Fibroblast of the aortic adventitia (primary cell): ENCODE measurements at places on chromosomes 2 and 18. TPM values are rescaled to one million over a fixed set of nuclear protein-coding genes. Genes with fewer than 3 reads are reported as not detected.

Gene CPLX4
- 0.49 TPM in 1 of 2 replicates, not detected in the other for total RNA-seq

Gene TCF23
- 2.3 TPM in 1 of 2 replicates, not detected in the other for total RNA-seq

Gene KYNU
- total RNA-seq, result under 0.01 and 1.3 TPM in 2 replicates

Gene PTPRN
- total RNA-seq, result 0.36 and 1.8 TPM in 2 replicates

Gene RBFA
- 17.6 and 20.1 TPM in 2 replicates for total RNA-seq

Gene HTRA2
- 27.1 and 32.9 TPM in 2 replicates for total RNA-seq

Gene CDH2
- 38.3 and 64.1 TPM in 2 replicates for total RNA-seq

Gene C18orf54
- total RNA-seq, result 10.5 and 12.7 TPM in 2 replicates

Gene NEMP2
- 8.1 and 11.7 TPM in 2 replicates for total RNA-seq

Gene ALPP
- total RNA-seq, result not detected in 2 replicates

Gene MYO7B
- 0.18 TPM in 1 of 2 replicates, not detected in the other for total RNA-seq
